ENCODE measurements at places on chromosomes 5 and 9. TPM values are rescaled to one million over a fixed set of nuclear protein-coding genes. Genes with fewer than 3 reads are reported as not detected.
A peak's percentile ranks its signal among the peaks of the same experiment; 100 is the strongest.

- no peak for DNase-seq
Observed at GRCh38 chr9:107833295-107833694, 343.7 kb upstream of the KLF4 start.

DNA sequence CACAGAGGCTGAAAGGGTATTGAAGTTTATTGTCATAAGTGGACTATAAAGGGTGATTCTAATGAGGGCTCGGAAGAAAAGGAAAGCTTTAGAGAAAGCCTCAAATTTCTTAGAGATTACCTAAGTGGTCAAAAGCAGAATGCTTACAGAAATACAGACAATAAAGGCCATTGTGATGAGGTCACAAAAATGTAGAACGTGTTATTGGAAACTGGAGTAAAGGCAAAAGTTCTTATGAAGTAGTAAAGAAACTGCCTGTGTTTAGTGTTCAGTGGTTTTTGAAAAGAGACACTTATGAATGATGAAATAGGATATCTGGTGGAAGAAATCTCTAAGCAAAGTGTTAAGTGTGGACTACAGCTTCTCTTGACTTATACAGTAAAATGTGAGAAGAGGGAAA, 726.9 kb downstream of the DNAH5 start:
- no peak for DNase-seq

Gene ADAMTS2
- 3.7 TPM for total RNA-seq

DNA sequence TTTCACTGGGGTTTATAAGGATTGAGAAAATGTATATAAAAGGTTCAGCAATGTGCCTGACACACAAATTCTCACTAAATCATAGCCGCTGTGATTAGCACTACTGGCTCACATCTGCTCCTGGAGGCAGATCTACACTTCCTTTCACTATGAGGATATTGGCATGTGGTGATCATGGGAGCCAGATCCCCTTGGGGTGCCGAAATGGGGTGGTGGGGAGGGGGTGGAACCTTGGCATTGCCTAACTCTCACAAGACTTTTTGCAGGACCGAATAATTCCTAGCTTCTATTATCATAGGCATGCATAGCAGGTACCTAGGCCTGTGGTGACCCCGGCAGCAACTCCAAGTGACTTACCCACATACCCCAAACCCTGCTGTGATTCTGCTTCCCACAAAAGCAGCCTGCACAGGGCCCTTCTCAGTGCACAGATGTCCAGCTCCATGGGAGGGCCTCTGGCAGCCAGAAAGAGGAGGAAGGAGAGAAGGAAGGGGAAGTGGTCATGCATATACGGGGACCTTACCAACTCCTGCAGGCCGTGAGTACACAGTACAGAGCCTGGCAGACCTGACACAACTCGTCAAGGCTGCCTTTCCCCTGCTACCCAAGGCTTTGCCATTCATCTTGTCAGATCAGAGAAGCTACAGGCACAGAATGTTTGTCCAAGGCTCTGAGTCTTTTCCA, 61.3 kb upstream of the IQGAP2 start:
- DNase-seq: no peak

DNA sequence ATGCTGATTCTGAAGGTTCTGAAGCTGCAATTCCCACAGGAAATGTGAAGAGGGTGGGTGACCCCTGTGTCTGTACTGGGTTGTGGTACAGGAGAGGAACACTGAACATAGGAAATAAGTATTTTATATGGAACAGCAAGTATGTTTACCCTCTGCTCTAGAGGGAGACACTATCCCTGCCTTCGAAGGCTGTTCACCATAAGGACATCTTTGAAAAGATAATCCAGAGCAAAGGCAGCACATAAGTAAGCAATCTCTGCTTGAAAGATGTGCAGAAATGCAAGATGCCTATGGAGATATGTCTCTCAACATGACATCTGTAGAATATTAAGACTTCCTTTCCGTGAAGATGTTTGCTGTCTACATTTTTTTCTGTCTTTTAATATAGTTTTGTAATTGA, 184.4 kb upstream of the EFNA5 start:
- no peak for DNase-seq

GRCh38 chr5:126384985-126385384, 38.2 kb upstream of the GRAMD2B start:
- DNase-seq: no peak

GRCh38 chr9:97923529-97924108, 1.3 kb upstream of the TRMO start:
- DNase-seq: peak; percentile 80

Gene BSPRY
- not detected for total RNA-seq

- no peak for DNase-seq
Observed at GRCh38 chr9:4290427-4290837, 9.4 kb downstream of the GLIS3 start.

Gene TERT
- not detected for total RNA-seq

Gene NUDT12
- 12.6 TPM for total RNA-seq

GRCh38 chr5:157356576-157356975, 90.7 kb downstream of the CYFIP2 start:
- no peak for DNase-seq

DNA sequence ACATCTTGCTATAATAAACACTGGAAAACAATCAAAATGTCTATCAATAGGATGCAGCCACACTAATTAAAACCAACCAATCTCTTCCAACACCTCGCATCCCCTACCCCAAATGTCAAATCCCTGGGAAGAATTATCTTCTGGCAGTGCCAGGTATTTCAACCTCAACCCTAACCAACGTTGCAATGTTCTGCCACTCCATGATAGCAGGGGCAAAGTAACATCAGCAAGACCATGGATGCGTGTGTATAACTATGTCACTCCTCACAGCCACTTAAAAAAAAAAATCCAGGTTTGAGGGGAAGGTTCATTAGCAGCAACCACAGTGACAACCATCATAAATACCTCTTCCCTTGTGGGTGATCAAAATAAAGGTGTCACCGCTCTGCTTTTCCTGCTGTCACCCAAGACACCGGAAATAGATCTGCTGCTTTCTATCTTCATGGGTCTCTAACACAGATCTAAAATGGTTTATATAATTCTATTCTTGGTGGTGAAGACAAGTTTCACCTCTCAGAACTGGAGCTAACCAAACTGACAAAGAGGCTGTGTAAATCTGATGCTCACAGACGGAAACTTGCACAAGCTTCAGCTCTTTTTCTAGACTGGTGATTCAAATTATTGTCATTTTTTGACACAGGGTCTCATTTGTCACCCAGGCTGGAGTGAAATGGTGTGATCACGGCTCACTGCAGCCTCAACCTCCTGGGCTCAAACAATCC, 9.9 kb downstream of the HSPA9 start:
- no peak for DNase-seq

DNA sequence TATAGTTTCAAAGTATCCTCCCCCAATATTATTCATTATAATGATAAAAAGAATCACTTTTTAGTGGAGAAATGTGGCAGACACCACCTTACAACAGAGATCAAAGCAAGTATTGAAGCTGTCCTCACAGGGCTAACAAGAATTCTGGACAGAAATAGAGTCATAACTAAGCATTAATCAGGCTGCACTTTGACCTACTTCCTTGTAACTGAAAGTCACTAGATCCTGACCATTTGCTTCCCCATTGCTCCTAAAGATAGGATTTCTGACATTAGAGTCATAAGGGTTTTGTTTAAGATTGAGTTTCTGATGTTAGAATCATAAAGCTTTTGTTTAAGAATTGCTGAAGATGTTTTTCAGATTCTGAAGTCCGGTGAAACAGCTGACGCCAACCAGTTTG, 159.7 kb downstream of the ATP10B start:
- DNase-seq: no peak

Gene ADGRD2
- not detected for total RNA-seq

Gene CCDC192
- 1.2 TPM for total RNA-seq

- no peak for DNase-seq
Observed at GRCh38 chr5:129496864-129497595, 36.9 kb downstream of the ADAMTS19 start.

Gene LECT2
- total RNA-seq: not detected

GRCh38 chr5:158108177-158108576, 249.2 kb upstream of the CLINT1 start:
- no peak for DNase-seq

GRCh38 chr5:35745660-35746059, 111.0 kb upstream of the IL7R start:
- DNase-seq: no peak

- peak; percentile 58 for DNase-seq
Observed at GRCh38 chr9:116543731-116544400, 143.2 kb upstream of the TRIM32 start.

DNA sequence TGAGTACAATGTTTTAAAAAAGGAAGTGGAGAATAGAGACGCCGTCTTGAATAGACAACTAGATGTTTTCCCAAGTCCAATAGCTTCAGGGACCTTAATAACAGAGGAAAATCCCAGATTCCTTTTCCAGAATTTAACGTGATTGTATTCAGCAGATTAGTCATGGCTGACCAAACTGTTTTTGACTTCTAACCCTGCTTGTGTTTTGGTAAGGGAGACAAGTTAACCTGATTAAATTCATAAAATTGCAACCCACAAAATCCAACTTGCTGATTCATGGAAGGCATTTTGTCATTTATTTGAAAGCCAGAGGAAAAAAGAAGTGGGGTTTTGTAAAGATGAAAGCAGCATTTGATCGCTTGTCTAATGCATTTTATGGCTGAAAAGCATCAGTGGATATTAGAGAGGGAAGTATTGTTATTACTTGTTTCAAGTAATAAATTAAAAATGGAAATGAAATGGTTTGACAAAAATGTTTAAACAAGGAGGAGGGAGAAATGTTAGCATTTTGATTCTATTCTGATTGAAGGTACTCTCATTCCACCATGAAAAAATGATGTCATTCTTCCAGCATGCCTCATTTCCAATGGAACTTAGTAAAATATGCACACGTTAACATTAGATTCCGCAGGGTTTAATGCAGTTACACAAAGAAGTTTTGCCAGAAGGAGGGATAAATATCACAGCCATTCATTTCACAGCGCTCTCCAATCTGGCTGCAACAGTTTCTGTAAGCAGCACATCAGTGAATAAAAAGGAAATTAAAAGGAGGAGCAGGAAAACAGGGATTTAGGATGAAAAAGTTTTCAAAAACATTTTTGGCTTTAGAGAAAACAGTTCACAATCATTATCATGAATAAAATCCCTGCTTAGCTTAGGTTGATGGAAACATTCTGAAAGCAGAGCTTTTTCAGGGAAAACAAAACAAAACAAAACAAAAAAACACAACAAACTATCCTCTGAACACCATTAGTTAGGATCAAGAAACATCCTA, 314.7 kb downstream of the PRR16 start:
- DNase-seq: no peak

Gene NSA2
- total RNA-seq: 43.5 TPM

Gene GFI1B
- not detected for total RNA-seq

- DNase-seq: no peak
Observed at GRCh38 chr5:61280205-61280604, 51.9 kb upstream of the ZSWIM6 start.

Gene PFN3
- not detected for total RNA-seq

GRCh38 chr5:4941957-4942830, 197.9 kb upstream of the ADAMTS16 start:
- peak; percentile 57 for DNase-seq

DNA sequence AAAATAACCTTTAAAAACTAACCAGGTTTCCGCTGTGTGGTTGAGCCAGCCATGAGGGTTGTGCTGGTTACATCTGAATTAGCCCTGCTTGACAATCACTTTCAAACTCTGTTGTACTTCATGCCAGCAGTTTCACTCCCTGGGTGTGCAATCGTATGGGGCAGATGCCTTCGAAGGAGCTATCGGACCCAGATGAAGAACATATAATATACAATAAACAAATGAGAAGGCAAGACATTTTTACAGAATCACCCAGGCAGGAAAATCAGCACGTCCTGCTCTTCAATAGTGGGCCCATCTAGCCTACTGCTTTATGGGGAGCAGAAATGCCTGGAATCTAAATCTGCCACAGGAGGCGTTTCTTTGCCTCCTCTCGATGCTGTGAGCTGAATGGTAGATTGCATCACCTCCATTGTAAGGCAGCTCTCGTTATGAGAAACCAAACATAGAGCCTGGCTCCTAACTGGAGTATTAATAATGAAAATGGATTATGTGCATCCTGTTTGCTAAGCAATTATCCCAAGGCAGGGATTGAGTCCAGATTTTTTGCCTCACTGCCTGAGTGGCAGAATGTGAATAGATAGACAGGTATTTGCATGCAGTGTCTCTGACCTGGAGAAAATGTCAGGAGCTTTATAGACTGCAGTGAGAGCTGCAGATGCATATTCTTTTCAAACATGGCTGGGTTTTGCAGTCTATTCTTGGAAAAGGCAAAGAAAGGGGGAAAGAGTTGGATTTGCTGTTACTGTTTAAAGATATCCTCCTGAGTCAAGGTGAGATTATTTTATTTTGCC, 143.3 kb upstream of the SMARCA2 start:
- no peak for DNase-seq

Gene MYOZ3
- total RNA-seq: 110 TPM

DNA sequence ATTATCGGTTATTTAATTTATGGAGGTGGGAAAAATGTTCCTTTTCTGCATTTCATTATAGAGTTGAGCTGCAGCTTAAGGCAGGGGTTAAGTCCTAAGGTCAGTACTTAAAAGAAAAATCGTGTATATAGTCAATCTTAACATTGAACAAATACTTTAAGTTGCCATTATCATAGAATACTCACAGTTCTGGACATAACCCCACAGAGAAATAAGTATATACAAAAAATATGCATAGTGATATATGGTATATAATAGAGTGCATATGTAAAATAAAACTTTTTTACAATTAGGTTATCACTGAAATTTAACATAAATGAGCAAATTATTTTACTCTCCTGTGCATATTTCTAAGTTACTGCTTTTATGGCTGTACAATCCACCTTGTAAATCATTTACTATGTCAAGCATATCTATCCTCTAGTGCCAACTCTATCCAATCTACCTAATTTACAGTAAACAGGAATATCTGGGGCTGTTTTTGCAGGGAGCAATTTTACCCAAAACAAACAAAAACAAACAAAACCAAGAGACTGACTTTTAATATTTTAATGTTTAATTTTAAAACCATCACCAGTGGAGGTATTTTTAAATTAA, 28.8 kb downstream of the TTC39B start:
- DNase-seq: no peak

DNA sequence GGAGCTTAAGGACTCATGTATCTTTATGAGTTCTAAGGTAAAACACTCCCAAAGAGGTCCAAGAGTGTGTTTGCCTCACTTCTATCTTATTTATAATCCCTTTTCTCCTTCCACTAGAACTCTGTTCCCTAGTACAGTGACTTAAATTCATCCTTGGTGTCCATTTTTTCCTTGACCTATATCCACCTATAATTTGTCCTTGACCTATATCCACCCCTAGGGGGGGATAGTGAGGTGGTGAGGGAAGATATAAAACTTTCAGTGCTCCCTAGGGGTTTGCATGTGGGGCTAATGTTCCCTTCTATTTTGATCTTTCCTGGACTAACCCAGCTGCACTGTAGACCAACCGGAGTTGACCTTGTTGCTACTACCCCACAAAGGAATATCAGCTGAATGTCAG, 83.5 kb upstream of the GNAQ start:
- no peak for DNase-seq

Gene MAPKAP1
- total RNA-seq: 89.4 TPM

DNA sequence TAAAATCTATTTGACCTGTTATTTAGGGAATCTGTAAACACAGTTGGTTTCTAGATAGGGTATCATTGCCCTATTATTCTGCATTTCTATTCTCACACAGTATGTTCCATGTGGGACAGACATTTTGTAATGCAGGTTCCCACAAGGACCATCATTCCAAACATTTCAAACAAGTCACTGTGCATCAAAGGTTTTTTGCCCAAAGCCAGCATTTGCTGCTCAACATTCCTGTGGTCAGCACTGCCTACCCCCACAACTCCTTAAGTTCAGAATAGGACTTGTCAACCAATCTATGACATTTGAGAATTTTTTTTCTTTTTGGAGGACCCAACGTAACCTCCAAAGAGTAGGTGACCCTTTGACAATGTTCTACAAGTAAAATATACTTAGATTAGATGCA, 95.7 kb downstream of the LPAR1 start:
- no peak for DNase-seq

GRCh38 chr9:100033877-100034551, 64.8 kb downstream of the ERP44 start:
- no peak for DNase-seq

Data from psoas muscle (tissue), 8 donors.